ENCODE measurements at places on chromosomes 3 and 15.

DNA sequence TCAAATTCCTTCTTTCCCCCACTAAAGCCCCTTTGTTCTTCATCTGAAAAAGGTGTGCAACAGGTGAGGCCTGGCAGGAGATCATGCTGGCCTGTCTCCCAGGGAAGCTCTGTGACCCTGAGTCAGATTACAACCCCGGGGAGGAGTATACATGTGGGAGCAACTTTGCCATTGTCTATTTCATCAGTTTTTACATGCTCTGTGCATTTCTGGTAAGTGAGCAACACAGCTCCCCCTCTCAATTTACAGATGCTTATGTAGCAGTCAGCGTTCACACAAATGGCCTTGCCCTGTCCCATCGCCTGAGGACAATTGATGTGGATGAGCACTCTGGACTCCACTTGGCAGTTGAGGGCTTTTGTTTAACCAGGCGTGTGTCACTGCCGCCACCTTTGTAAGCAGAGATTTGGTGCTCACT lies 70.4 kb downstream of the CHDH start:
- no peak for DNase-seq

- no peak for DNase-seq
Measured at GRCh38 chr3:140731440-140732119, 53.7 kb downstream of the TRIM42 start.

DNA sequence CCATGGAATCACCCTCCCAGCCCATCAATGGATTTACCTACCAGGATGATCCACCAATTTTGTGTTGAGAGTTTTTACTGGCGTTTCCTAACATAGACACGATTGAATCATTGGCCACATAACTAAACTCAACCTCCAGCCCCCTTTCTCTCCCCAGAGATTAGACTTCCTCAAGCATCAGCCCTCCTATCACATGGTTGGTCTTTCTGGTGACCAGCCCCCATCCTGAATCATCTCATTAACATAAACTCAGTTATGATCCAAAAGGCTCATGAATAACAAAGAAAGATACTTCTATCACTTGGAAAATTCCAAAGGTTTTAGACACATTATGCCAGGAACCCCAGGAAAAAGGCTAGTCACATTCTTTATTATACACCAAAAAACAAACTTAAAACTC lies 21.2 kb downstream of the PRKAR2A start:
- DNase-seq: no peak

DNA sequence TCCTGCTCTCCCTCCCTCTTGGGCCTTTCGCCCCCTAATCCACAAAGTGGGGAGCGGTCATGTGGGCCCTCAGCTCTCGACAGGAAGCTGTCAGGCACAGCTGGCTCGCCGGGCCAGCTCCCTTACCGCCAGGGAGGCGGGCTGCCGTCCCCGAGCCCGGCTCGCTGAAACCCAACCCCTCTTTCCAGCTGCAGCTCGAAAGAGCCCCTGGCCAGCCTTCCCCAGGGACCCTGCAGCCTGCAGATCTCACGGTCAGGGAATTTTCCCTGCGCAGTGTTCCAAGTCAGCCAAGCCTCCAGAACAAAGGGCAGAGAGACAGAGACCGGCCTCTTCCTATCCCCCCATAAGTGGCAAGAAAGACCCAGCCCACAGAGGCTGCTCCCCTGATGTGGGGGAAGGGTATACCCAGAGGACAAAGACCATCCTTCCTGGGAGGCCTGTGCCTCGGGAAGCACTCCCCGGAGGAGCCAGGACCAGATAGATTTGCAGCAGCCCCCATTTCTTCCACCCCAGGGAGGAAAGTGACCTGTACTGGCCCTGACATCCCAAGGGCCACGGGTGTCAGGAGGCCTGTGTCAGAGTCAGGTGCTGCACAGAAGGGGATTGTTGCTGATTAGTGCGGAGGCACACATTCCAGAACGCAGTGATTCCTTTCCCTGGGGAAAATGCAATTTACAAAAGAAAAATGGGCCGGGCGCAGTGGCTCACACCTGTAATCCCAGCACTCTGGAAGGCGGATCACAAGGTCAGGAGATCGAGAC lies 32.6 kb downstream of the MAGEF1 start:
- no peak for DNase-seq

- DNase-seq: no peak
Measured at GRCh38 chr3:170614214-170614966, 28.5 kb upstream of the SLC7A14 start.

GRCh38 chr3:151439652-151440125 lies 21.2 kb downstream of the IGSF10 start:
- no peak for DNase-seq

DNA sequence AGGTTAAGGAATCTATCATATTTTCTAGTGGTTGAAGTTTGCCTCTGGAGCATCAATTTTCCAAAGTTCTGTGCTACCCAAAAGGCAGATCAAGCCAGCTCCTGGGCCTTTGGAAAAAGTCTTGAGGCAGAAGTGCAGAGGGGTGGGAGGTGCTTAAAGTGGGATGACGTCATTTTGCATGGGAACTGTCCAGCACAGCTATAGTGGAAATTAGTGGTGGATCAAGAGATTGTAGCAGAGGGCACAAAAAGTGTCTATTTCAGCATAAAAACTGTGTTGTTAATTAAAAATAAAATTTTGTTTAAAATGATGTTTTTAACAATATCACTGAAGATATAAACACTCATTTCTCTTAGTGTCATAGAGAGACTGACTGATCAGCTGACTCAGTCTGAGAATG lies 221.9 kb downstream of the LRRN1 start:
- DNase-seq: no peak

DNA sequence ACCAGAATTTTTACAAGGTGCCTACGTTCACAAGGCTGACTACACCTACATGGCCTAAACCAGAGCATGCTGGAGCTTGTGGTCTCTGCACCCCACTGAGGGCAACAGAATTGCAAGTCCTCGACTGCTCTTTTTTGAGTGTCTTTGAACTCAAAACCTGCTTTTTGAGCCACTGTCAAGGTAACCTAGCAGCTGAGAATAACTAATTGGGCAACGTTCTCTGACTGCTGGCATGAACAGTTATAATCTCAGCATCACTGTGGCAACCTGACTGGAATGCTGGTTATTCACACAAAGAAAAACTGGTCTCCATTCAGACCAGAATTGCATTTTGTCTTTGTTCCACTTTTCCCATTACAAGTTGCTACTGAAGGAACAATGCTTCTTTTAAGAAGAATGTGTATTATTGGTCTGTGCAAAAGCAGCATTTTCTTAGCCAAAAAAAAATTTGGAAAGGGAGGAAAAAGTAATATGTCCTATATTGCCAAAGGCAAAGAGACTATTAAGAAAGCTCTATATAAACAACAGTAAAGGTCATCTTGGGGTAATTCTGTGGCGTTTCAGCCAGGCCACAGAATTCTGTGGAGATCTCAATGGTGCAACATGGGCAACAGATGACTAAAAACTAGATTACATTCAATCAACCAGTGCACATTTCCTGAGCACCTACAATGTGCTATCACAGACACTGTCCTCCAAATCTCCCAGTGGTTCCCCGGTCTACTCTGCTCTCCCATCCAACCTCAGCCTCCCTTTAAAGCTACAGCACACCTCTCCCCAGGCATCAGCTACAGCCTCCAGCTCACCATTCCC lies 76.8 kb downstream of the TNIK start:
- DNase-seq: no peak

DNA sequence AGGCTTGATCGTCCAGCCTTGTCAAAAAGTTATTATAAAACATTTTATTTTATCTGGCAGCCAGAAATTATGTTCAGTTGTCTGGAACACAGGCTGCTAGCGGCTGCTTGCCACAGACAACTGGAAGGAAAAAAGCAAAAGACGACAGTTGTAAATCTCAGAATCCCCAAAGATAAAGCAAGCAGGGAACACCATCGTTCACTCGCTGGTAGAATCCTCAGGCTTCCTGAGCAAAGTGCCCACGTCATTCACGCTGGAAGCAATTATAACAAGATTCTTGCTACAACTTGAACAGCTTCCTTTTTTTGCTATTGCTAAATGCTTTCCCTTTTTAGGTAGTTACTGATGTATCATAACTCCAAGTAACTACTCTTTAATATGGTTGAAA lies 33.6 kb downstream of the ADAMTS17 start:
- DNase-seq: no peak

GRCh38 chr3:158847452-158847821 lies 45.6 kb downstream of the MFSD1 start:
- no peak for DNase-seq

- DNase-seq: no peak
Measured at GRCh38 chr3:136664771-136665170, 87.4 kb downstream of the STAG1 start.

DNA sequence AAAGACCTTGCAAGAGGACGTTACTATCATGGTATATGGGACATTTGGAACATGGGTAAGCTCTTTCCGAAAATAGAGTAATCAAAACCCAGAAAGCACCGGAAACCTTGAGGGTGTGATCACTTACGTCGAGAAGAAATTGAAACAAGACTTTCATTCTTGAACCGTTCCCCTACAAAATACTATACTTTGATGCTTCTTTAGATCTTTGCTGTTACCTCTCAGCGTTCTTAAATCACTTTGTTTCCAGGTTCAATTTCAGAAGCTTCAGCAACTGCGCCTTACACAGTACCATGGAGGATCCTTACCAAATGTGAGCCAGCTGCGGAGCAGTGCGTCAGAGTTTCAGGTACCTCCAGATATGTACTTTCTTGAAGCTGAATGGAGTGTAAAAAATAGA lies 10.1 kb downstream of the CRTC3 start:
- DNase-seq: peak; percentile 57

DNA sequence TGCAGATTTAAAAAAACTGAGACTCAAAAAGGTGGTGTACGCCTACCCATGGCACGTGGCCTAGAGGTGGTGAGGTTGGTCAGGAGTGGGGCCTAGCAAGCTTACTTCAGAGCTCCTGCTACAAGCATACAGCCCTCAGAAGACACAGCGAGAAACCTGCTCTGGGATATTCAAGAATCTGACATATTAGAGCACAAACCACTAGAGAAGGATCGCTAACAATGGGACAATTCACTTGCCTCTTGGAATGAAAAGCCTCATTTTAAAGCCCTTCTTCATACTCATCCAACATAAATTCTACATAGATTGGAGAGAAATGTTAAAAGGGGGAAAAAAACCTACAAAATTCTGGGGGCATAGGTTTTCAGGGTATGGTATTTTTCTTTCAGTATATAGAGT lies 118.0 kb upstream of the ARHGEF3 start:
- no peak for DNase-seq

- DNase-seq: peak; percentile 49
Measured at GRCh38 chr3:144028798-144029411, 57.3 kb downstream of the DIPK2A start.

GRCh38 chr15:94844538-94845389 lies 613.4 kb downstream of the MCTP2 start:
- DNase-seq: no peak

GRCh38 chr3:50297384-50297775 lies 1.8 kb downstream of the HYAL3 start:
- no peak for DNase-seq

GRCh38 chr3:153680526-153680925 lies 440.7 kb upstream of the ARHGEF26 start:
- no peak for DNase-seq

DNA sequence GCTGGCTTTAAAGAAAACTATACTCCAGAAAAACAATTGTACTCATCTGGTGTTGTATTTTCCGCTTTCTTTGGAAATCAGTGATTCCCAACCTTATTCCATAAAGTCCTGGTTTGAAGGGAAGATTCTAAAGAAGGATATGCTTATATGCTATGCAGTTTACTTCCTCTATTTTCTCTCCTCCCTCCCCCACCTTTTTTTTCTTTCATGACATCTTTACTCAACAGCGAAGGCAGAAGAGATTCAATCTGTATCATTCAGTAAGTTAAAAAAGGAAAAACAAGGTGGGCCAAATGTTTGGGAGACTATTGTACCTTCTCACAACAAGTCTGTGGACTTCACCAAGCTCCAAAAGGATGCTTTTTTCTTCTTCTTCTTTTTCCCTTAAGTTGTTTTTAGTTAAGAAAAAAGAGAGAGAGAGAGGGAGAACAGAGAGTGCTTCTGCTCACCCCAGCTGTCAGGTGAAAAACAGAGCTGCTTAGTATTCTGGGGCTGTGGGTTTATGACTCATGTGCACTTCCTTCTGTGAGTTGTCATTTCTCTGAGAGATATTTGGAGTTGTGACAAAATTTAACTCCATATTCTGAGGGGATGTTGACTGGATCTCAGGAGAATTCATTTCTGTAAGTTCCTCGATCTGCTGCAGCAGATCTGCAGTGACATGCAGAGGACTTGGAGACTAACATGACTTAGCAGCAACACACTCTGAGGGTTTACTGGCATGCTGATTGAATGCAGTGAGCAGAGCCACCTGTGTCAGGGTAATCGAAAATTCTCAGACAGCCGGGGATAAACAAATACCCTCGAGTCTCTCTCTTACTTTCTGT lies 70.7 kb downstream of the SSR3 start:
- DNase-seq: peak; percentile 44
